ENCODE measurements at places on chromosomes 5 and 9.

DNA sequence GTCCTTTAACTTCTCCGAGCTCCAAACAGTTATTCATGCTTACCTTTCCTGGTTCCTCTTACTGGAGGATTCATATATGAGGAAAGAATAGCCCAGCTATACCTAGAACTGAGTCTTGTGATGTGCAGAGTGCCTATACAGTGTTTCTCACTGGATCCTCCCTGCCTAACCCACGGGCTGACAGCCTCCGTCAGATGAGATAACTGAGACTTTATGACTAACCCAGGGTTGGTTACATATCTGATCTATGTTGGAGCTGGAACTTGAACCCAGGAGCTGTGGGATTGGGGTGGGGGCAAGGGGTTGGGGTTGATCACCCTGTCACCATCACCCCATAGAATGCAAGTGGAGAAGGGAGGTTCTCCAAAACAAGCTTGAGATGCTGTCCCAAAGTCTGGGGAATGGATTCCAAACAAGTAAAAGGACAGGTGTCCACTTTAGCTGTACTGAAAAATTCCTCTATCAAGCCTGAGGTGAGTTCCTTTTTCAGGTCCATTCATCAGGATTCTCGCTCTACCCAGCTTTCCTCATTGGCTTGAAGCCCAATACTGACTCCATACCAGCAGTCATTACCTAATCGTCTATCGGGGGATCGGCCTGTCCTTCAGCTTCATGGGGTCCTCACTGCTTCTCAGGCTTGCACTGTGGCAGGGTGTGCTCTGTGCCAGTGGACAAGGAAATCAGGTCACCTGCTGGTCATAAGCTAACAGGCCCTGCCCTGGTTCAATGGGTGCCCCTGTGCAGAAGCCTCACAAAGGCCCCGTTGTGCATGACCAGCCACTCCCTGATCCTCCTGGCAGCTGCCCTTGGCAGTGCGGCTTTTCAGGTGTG is 100.6 kb downstream of the ARHGAP26 start:
- DNase-seq: no peak

DNA sequence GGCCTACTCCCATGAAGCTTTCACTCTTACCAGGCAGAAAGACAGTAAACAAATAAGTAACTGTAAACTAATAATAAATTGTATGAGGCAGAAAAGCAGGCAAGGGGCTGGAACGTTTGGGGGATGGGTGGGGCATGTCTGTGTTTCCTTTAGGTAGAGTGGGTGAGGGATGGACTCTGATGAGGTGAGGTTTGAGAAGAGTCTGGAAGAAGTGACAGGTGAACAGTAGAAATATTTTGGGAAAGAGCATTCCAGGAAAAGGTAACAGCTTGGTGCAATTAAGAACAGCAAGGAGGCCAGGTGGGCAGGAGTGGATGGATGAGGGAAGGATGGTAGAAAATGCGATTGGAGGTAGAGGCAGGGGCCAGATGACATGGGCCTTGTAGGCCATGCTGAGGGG is 56.5 kb downstream of the PTTG1 start:
- no peak for DNase-seq

- no peak for DNase-seq
These were observed 538.8 kb downstream of the TMEM38B start for GRCh38 chr9:106233116-106233515.

DNA sequence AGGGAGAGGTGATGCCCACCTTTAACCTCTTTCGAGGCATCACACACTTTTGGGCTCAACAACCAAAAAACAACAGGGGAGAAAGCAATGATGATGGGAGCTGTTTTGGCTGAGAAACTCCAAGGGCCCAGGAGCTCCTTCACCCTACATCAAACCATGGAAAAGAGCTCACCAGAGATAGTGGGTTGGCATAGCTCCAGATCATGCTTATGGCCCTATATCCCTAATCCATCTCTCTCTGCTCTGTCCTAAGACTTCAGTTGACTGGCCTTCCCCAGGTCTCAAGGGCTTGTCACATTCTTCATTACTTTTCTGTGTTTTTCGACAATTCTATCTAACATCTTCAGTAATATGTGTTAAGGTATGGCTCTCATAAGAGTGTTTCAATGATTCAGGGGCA is 5.7 kb upstream of the CTSL start:
- DNase-seq: no peak

DNA sequence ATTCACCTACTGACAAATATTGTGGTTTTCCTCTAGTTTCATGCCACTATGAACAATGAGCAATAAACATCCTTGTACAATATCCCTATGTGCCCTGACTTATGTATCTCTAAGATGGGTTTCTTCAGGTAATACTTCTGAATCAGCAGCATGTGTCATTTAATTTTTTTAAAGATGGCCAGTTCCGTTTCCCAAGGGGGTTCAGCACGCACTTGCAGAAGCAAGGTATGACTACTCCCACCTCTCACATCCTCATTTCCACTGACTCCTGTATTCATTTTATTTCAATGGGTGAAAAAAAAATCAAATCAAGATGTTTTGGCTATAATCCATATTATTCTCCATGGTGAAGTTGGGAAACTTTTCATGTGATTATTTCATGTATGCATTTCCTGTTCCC is 14.7 kb upstream of the ADAMTS19 start:
- DNase-seq: no peak

DNA sequence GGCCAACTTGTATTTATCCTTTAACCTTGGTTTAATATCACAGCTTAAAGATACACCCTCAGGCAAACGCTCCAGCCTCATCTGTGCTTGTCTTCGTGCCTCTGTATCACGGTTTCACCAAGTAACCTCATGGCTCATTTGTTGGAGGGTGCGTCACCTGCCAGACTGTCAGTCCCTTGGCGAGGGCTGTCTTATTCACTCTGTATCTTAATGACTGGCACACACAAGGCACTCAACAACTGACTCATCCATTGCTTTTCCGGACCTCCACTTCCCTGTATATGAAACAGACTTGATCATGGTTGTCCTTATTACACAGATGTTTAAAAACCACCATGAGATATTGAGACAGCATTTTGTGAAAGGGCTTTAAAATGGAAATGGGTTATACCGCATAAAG is 28.0 kb downstream of the LCP2 start:
- DNase-seq: no peak

Data from IMR-90 (cell line).